NB4 (cell line): ENCODE measurements at places on chromosomes 1 and 21.

DNA sequence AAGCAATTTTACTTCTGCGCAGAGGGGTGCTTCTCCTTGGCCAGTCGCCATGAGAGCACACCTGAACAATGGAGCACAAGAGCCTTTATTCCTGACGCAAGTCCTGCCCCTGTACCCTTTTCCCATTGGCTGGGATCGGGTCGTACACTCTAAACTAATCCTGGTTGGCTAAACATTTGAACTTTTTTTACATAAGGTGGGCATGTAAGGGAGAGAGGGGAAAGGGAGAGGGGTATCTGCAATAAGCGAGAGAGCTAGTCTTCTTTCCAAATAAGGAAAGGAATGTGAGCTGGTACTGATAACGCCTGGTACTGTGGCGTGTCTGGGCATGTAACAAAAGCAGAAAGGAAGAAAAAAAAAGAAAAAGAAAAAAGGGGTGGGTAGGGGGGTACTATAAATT is 21.8 kb downstream of the MFSD2A start:
- no peak for DNase-seq

- DNase-seq, result no peak
These were observed 4.5 kb downstream of the RHBG start for GRCh38 chr1:156373546-156373945.

GRCh38 chr1:71548398-71548890 is 467.6 kb upstream of the ZRANB2 start:
- no peak for DNase-seq

GRCh38 chr1:48055876-48056764 is 58.9 kb upstream of the TRABD2B start:
- DNase-seq, result no peak
